ENCODE measurements at places on chromosomes 1 and 21.

- DNase-seq = no peak
Observed at GRCh38 chr1:38611664-38612211, 247.8 kb downstream of the RRAGC start.

GRCh38 chr1:76294482-76295194 lies 220.1 kb downstream of the ST6GALNAC3 start:
- no peak for DNase-seq

- DNase-seq = no peak
Observed at GRCh38 chr1:118961156-118961555, 27.0 kb downstream of the TBX15 start.

DNA sequence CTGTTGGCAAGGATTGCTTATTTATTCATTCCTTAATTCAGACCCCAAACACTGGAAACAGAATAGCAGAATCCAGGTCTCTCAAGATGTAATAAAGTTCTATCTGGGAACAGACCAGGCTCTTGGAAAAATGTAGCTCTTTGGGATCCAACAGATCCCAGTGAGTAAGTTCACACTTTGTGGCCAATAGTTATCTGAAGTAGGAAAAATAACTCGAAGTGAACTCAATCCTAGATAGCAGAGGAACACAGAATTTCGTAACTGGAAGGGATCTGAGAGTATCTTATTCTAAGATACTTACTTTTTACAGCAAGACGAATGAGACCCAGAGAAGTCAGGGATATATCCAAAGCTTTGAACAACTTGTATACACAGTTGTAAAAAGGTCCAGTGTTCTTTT lies 150.7 kb upstream of the CD34 start:
- no peak for DNase-seq

- no peak for DNase-seq
Observed at GRCh38 chr1:239899747-239900146, 191.9 kb upstream of the FMN2 start.

DNA sequence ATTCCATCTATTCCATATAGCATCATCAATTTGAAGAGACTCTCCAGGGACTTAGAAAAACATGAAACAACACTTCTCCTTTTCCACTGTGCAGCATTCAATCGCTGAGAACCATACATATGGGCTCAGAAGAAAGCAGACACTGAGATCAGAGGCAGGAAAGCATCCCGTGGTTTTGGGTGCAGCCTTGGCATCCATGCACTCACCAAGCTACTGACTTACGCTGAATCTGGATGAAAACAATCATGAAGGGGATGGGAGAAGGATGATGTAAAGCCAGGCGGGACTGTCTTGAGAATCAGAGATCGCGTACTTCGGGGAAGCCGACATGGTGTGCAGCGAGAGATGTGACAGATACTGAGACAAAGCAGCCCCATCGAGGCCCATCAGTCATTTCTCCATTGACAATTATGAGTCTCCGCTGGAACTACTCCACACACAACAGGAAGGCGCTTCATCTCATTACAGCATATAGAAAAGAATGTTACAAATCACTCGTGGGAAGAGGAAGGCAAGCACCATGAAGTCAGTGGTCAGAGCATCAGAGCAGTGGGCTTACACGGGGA lies 2.3 kb upstream of the TIAM1 start:
- DNase-seq = no peak

DNA sequence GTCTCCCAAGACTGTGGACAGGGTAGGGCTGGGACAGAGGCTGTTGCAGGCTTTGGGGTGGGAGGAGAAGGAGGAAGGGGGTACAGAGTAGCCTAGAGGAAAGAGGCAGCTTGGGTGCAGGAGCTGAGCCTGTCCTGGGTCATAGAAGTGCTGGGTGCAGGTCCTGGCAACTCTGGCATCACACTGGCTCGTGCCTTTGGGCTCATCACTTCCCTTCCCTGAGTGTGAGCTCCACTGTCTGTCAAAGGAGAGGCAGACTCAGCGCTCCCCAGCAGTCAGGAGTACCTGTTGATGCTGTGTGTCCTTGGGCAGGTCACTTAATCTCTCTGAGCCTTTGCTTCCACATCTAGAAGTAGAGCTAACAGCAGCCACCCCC lies 157.1 kb downstream of the PTPRU start:
- DNase-seq = no peak

- no peak for DNase-seq
Observed at GRCh38 chr1:11761988-11762406, at the start of gene C1orf167. TSS of gene C1orf167 (plus strand) at chr1:11762193. CDS start at chr1:11764401, 2,208 bp downstream.

DNA sequence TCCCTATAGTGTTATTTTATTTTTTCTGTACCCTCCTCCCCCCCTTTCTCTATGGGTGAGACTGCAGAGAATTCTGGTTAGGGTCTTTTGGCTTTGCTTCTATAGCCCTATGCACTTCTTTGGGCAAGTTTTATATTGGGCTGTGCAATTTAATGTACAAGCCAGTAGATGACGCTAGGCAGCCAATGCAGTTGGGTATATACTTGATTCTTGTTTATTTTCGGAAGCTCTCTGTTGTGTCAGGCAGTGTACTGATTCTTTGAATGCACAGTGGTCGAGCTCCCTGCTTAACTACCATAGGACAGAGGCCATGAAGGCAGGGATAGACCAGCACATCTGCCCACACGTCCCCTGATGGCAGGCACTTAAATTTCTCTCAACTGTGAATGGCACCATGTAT lies 34.1 kb upstream of the GPR52 start:
- DNase-seq = no peak

GRCh38 chr1:14598007-14598497 lies 433 bp upstream of the KAZN start:
- no peak for DNase-seq

DNA sequence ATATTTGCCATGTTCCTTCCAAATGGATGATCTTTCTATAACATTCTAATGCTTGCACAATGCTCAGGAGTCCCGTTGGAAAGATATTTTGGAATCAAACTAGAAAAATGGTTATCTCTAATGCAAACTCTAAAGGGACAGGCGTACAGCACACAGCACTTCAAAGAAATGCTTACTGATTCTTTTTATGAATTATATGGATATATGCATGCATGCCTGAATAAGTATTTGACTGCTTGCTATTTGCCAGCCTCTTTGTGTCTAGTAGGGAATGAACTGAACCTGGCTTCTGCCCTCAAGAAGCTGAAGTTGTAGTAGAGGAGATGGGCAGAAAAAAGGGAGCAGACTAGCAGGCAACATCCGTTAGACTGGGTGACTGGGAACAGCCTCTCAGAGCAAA lies 48.1 kb downstream of the PCSK9 start:
- DNase-seq = no peak

DNA sequence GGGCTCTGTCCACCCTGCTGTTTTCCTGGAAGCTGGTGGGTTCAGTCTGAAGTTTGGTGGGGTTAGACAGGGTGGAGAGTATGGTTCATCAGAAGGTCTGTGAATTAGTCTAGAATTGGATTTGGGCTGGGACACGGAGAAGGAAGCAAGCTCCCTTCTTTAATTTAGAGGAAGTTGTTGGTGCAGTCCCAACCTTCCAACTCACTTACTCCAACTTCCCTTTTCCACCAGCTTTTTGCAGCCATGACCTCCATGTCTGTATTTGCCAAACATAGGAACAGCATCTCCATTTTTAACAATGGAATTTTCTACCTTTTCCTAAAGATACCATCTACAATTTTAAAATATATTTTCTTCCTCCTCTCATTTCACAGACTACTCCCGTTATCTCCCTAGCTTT lies 28.5 kb upstream of the PRELP start:
- DNase-seq = peak; percentile 57

DNA sequence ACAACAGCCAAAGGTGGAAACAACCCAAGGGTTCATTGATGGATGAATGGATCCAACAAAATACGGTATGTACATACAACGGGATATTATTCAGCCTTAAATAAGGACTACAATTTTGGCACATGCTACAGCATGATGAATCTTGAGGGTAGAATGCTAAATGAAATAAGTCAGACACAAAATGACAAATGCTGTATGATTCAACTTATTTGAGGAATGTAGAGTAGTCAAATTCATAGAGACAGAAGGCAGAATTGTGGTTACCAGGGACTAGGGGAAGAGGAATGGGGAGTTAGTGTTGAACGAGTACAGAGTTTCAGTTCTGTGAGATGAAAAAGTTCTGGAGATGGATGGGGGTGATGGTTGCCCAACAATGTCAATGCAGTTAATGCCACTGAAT lies 118.0 kb upstream of the PAXBP1 start:
- no peak for DNase-seq

DNA sequence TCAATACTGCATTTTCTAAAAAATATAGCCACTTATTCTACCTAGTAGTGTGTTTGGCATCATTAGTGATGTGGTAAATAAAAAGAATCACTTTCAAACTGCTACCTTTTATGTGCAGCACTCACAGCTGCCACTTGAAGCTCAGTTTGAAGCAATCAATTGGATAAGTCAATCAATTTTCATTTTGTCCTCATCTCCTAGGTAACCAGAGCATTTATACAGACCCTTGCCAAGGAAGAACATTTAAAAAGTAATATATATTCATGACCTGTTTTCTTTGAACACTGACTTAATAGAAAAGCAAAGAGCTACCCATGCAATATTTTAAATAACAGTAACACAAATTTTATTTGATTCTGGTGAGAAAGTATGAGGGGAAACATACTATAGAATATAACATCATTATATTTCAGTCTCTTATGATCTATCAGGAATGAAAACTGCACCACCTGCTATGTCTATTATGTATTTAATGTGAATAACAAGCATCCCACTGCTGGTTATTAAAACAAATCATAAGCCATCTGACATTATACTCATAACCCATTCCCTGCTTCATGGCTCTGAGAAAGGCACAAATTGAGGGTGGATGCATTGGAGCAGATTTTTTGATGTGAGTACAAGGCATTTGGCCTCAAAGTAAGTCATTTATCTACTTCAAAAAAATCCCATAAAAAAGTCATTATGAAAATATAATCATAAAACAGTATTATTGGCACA lies 168.4 kb upstream of the C21orf91 start:
- no peak for DNase-seq

GRCh38 chr1:240342251-240342625 lies 250.6 kb downstream of the FMN2 start:
- DNase-seq = no peak

DNA sequence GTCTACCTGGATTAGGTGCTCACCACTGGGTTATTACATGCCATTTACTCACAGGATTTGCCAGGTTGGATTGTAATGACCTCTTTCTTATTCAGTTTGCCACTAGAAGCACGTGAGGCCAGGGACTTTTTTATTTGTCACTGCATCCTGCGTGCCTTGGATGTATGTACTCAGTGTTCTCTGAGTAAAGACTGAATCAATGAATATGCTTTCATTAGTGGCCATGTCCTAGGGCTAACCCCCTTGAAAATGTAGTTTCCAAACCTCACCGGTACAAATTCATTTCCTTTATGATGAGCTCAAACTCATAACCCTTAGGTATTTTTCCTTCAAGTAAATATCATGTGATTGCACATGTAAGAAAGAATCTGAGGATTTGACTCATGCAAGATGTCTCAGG lies 1.3 kb upstream of the ZP4 start:
- no peak for DNase-seq

- peak; percentile 63 for DNase-seq
Observed at GRCh38 chr21:17784180-17784598, 35.0 kb downstream of the C21orf91 start.

DNA sequence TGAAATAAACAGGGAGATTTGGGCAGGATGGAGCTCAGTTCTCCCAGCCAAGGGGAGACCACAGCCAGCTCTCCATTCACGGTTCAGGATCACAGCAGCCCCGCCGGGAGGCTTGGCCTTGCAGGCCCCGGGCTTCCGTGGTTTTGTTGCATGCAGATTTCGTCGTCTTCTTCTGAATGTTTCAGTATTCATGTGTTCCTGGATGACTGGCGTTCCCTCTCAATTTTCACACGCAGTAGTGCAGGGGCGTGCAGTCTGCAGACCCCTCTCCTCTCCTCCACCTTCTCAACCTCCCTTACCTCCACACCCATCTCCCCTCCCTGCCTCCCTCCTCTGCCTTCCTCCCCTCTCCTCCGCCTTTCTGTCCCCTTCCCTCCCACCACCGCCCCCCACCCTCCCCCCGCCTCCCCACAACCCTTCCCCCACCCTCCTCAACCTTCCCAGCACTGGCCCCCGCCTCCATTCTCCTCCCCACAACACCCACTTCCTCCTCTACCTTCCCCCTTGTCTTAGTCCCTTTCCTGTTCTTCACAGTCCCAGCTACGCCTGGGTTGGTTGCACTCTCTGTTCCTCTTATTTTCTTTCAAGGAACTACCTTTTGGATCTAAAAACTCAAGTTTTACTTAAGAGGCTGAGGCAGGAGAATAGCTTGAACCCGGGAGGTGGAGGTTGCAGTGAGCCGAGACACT lies 8.4 kb upstream of the SLC19A1 start:
- peak; percentile 76 for DNase-seq

DNA sequence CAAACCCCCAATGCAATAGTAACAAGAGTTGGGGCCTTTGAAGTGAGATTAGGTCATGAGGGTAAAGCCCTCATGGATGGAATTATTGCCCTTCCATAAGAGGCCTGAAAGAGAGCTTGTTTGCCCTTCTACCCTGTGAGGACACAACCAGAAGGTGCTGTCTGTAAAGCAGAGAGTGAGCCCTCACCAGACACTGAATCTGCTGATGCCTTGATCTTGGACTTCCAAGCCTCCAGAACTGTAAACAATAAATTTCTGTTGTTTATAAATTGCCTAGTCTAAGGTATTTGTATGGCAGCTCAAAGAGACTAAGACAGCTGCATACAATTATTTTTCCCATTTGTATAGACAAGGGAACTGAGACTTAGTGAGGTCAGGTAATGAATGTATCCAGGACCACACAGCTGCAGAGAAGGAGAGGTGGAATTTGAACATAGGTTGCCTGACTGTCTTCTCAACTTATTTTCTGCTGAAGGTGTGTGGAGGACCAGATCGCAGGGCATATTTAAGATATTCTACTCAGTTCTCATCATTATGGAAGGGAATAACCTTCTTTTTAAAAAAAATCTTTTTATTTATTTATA lies 18.7 kb downstream of the IL23R start:
- no peak for DNase-seq

GRCh38 chr1:35807614-35808449 lies at the start of gene AGO4:
TSS of gene AGO4 (plus strand) at chr1:35808016. CDS start at chr1:35808417, 401 bp downstream.
- peak; percentile 35 for DNase-seq

- DNase-seq = peak; percentile 56
Observed at GRCh38 chr1:247487057-247487456, 29.2 kb upstream of the OR2B11 start.

DNA sequence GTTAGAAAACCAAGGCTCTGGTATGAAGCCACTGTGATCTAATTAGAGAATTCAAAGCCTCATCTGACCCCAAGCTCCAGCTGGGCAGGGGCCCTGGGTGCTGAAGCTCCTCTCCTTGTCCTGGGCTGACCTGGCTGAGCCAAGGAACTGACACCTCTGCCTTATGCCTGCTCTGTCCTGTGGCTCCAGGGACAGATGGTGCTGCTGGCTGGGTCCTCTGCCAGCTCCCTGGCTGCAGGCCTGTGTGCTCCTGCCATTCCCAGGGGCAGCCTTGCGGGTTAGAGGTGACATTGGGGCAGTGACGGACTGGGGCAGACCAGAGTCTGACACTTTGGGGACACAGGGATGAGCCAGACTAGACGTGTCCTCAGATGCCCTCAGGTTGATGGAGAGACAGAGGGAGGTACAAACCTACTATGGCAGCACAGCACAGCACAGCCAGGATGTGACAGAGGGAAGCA lies 11.8 kb downstream of the ACOT11 start:
- DNase-seq = no peak

GRCh38 chr1:11807133-11807532 lies 1.1 kb downstream of the CLCN6 start:
- DNase-seq = no peak

- DNase-seq = no peak
Observed at GRCh38 chr1:20439282-20439681, 46.7 kb downstream of the CAMK2N1 start.

Data from inflammatory macrophage treated with lipopolysaccharide for 1 hour (primary cell).